Activated naive CD8-positive, alpha-beta T cell treated with anti-CD3 and anti-CD28 coated beads, Interleukin-2, amount 50 U/mL, for 24 hours (primary cell): ENCODE measurements at places on chromosomes 5 and 9.

- no peak for DNase-seq
These were observed 1.6 kb downstream of the STKLD1 start for GRCh38 chr9:133377721-133378216.

DNA sequence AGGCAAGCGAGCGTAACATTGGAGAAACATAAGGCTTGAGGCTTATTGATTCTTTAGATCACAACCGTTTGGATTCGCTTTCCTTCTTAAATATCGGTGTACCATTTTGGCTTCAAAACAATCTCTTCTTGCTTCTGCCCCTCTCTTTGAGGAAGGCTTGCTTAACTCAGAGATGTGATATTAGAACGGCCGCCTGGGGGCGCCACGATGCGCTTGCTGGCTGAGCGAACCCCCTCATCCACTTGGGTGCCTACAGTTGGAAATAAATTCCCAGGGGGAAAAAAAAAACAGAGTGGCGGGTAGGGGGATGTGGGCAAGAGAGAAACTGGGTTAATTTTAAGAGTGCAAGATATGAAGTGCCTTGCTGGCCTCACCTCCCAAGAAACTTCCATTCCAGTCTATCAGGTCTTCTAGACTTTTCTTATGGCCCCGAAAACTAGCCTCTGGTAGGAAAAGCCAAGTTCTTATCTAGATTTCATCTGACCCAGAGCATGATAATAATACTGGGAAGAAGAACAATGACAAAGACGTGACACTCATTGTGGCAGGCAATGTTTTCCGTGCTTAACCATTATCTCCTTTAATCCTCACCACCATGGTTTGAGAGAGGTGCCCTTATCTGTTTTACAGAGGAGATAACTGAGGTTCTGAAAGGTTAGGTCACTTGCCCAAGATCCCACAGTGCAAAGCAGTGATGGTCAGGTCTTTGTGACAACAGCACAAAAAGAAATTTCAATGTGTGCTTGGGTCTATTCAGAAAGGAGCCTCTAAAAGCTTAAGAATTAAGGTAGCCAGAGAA, 115.8 kb downstream of the DPYSL3 start:
- no peak for DNase-seq

- no peak for DNase-seq
These were observed 8.6 kb downstream of the SUSD3 start for GRCh38 chr9:93066978-93067603.

- no peak for DNase-seq
These were observed 18.0 kb downstream of the PRUNE2 start for GRCh38 chr9:76887951-76888350.

GRCh38 chr5:74866596-74867162, 492 bp upstream of the FAM169A start:
- no peak for DNase-seq

GRCh38 chr9:130214776-130215340, 42.7 kb downstream of the NCS1 start:
- no peak for DNase-seq

DNA sequence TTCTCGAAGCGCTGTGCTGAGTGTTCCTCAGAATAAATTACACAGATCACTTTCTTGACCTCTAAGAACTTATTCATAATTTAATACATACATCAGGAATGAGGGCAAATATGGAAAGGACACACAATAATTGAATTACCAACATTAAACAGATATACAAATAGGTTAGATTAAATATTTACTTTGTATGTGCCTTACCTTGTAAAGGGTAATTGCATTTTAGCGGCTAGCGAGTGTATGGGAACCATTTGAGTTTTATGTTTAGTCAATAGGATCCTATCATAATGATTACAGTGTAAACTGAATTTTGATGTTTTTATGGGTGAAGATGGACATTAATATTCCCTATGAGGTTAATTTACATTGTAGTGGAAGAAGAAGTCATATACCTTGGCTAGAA, 1187.1 kb upstream of the WWC1 start:
- DNase-seq, result no peak
